Thymus (tissue), 14 donors: ENCODE measurements at places on chromosomes 6 and 20. TPM values are rescaled to one million over a fixed set of nuclear protein-coding genes. Genes with fewer than 3 reads are reported as not detected.

STMN3 gene
- 77.9 TPM for polyA plus RNA-seq

CPXM1 gene
- polyA plus RNA-seq: 14.1 TPM

GINS1 gene
- polyA plus RNA-seq: 1.8 TPM

TBX18 gene
- polyA plus RNA-seq: 1.3 TPM
